ENCODE measurements at places on chromosomes 3 and 15. TPM values are rescaled to one million over a fixed set of nuclear protein-coding genes. Genes with fewer than 3 reads are reported as not detected.

The BTLA gene
- total RNA-seq = not detected

The SLC12A8 gene
- 21.9 TPM for total RNA-seq

The ZNF662 gene
- total RNA-seq = 0.86 TPM

The PLA2G4E gene
- total RNA-seq = not detected

The ITIH1 gene
- total RNA-seq = not detected
